ENCODE measurements at places on chromosomes 1 and 21.

DNA sequence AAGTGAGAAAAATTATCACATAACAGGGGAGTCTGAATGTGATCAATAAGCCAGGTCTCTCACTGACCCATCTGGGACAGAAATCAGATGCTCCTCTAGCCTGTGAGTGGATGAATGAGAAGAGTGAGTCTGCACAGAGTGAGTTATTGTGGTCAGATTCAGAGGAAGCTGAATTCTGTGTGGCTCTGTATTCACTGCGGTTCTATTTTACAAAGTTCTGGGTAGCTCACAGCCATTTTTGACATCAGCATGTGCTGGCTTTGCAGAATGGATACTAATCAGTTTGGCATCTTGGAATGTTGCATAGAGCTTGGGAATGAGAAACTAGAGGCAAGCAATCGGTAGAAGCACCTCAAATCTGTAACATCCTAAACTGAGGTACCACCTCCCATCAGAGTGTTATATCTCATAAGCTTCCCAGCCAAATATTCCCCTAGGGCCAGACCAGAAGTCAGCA, 3.8 kb downstream of the COLGALT2 start:
- no peak for DNase-seq

- peak; percentile 32 for DNase-seq
These were observed 21.4 kb downstream of the STUM start for GRCh38 chr1:226569879-226570547.

GRCh38 chr1:220451532-220451931, 76.4 kb upstream of the MARK1 start:
- no peak for DNase-seq

GRCh38 chr1:236907205-236907604, 97.0 kb downstream of the MT1HL1 start:
- no peak for DNase-seq

DNA sequence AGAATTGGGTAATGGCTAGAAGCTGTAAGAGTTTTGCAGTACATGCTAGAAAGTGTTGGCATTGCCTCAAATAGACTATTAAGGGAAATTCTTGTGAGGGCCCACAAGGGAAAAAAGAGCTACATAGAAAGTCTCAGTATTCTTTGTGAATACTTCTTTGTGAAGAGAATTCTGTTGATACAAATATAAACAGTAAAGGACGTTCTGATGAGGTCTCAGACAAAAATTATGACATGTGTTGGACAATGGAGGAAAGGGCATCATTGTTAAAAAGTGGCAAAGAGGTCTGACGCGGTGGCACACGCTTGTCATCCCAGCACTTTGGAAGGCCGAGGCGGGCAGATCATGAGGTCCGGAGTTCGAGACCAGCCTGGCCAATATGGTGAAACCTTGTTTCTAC, 458.9 kb downstream of the NCAM2 start:
- no peak for DNase-seq

DNA sequence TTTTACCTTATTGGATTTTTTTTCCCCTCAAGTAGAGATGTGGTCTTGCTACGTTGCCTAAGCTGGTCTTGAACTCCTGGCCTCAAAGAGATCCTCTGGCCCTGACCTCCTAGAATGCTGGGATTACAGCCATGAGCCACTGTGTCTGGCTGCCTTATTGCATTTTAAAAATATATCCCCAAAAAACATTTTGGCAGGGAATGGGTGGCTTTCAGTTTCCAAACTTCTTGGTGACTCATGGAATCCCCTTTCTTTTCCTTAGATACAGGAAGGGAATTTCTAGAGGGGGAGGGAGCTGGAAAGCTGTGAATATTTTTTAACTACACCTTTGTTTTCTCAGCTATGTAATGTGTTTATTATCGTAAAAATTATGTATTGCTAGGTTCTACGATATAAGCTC, 73.3 kb downstream of the SNRPE start:
- DNase-seq = no peak

GRCh38 chr1:5343256-5344020, 648.8 kb downstream of the NPHP4 start:
- no peak for DNase-seq

- no peak for DNase-seq
These were observed 30.5 kb upstream of the WDTC1 start for GRCh38 chr1:27203946-27204345.

- DNase-seq = no peak
These were observed 3.4 kb upstream of the ETS2 start for GRCh38 chr21:38802050-38803026.

DNA sequence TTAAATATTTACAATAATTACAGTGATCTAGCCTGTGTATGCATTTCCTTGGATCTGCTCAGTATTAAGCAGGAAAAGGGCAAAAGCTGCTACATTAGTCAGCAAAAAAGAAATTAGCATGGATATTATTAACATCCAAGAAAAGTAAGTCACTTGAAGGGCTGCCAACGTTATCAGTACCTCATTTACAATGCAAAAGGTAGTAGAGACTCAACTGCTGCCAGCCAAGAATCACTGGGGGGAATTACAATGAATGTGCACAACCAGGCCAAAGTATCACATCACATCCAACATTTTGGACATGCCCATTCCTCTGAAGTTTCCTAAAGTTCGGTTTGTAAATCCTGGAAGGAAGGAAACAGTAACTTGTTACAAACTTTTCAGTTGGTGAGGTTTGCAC, 1.9 kb downstream of the CNN3 start:
- no peak for DNase-seq

DNA sequence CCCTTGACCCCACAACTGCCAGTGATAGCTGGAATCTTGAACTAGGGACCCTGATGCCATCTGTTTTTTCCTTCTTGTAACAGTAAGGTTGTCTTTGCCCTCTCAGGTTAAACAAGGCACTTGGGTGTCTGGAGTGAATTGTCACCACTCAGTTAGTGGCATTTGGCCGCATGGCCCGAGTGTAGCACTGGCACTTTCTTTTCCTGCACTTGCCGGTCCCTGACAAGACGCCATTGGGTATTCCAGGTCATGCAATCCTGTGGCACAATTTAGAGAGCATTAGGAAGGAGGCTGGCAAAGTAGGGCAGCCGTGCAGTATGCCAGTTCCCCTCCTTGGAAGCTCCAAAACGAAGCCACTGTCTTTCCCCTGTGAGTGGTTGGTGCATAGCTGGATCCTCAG, 70.8 kb downstream of the MRPS6 start:
- DNase-seq = no peak

DNA sequence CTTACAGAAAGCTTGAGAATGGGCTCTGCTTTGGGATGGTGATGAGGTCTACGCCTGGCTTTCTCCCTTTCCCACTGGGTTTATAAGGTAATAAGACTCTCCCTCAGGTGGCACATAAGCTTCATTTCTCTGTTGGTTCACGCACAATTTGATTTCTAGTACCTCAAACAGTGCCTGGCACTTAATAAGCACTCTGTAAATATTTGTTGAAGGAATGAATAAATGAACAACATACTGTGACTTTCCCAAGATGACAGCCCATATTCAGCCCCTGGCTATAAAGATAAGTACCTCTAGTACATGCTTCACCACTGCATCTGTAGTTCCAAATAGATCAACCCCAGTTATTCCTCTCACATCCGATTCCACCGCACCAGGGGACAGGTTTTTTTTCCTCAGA, 17.8 kb downstream of the COPA start:
- DNase-seq = no peak

DNA sequence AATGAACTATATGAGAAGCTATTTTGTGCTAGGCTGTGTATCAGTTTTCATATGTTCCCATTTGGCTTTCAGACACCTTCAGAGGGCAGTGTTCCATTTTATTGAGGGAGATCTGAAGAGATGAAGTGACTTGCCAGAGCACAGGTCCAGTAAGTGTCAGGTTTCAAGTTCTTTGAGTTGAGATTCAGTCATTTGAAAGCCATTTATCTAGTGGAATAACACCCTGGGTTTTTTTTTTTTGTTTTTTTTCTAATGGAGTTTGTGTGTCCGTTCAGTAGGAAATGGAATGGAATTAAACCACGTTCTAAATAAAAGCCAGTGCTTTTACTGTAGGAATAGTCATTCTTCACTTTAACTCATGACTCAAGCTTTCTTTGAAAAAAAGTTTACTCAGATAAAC, 652.9 kb upstream of the USP24 start:
- no peak for DNase-seq

DNA sequence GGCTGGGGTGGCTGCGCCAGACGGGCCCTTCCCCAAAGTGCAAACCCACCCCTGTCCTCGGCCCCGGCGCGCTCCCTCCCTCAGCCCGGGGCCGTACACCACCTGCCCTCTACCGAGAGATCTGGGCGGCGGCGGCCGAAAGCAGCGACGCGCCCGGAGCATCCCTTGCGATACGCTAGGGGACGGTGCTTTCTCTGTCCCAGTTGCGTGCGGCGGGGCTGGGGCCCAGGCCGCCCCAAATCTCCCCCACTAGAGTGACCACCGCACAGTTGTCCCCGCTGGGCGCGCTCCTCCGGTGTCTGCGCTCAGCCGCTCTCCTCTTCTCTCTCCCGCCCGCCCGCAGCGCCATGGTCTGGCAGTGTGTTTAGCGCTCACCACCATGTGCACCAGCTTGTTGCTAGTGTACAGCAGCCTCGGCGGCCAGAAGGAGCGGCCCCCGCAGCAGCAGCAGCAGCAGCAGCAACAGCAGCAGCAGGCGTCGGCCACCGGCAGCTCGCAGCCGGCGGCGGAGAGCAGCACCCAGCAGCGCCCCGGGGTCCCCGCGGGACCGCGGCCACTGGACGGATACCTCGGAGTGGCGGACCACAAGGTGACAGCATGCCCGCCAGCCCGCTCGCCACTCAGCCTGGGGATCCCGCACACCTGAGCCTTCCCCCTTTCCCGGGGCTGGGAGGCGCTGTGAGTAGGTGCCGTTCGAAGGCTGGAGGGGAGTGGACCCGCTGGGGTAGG, 1.0 kb downstream of the ST6GALNAC5 start:
- DNase-seq = peak; percentile 16

DNA sequence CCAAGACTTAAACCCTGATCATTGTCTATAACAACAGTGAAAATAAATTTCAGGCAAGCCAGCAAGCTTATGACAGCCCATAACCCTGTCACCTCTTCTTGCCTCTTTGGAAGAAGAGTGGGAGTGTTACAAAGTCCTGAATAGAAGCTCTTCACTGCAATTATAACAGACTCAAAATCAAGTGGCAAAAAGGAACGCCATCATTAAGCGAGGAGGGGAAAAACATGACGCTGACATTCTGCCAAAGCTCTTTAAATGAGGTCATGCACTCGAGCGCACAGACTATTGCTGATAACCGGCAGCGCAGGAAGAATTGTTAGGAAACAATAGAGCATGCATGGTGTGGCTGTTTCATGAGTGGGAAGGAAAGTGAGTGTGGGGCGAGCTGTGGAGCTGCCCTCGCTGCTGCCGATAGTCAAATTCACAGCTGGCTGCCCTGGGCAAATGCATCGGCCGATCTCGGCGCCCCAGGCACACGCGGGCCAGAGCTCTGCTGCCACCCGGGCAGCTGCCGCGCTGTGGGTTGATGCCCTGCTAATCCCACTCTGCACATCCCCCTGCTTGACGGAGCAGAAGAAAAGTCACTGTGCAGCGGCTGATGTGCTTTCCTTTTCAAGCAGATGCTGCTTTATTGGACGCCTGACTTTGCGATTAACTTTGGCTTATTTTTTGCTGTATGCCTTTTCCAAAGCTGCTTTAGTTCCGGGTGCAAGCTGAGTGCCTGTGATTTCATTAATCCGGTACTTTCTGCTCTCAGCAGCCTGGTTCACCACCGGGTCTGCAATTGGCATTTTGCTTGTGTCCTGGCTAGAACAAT, 102.4 kb upstream of the ST6GALNAC5 start:
- no peak for DNase-seq

DNA sequence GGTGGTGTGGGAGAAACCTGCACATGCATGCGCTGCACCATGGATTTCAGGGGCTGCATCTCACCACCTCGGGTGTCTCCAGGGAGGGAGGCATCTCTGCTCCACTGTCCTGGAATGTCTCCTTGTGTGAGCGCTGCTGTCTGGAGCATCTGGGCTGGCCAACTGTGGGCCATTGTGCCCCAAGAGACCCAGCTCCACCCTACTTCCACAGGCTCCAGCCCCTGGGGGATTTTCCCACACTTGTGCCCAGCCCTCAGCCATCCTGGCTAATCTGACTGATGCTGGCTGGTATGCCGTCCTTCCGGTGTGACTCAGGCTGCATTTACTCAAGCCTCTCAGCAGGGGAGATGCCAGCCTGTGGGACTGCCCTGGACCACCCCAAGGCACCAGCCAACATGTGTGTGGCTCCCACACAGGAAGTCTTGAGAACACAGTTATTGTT, 62.0 kb downstream of the TRIM11 start:
- no peak for DNase-seq

DNA sequence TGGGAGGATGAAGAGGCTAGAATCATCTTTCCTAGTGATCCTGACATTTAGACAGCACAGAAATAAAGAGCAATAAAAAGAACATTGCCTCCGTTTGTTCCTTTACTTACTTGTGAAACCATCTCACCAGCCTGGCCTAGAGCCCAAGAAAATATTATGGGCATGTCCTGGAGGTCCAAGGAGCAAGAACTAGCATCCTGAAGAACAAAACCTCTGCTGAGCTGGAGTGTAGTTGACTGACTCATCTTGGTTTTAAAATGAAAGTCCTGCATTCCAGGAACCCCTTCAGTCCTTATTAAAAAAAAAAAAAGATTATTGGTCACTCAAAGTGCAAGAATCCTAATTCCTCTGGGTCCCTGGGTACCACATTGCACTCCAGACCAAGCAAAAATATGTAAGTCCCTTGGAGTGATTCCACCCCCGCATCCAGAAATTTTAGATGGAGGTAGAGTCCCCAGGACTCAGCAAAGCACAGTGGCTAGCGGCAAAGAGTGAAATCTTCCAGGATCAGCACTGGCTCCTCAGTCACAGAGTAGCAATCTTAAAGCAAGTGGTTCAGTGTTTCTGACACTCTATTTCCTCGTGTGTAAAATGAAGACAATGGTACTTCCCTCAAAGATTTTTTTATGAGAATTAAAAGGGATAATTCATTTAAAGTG, 7.0 kb downstream of the SMCP start:
- DNase-seq = no peak

DNA sequence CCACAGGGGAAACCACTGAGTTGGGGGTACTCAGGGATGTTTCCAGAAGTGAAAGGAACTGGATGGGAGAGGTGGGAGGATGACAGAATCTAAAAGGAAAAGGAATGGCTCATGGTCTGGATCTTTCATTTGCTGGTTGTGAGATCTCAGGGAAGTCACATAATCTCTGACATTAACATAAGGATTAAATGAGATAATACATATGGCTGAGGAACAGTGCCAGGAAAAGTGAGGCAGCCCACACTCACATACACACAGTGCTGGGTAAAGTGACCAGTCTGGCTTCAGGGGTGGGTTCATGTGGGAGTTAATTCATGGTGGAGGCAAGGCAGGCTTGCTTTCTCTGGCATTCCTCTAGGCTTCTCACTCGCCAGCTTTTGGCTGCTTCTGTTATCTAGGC, 3.9 kb upstream of the PTCH2 start:
- no peak for DNase-seq

- DNase-seq = no peak
These were observed 958 bp downstream of the NFYC start for GRCh38 chr1:40692429-40692895.

- DNase-seq = no peak
These were observed 80.3 kb upstream of the CYYR1 start for GRCh38 chr21:26653430-26653829.

Data from activated naive CD4-positive, alpha-beta T cell treated with anti-CD3 and anti-CD28 coated beads, Interleukin-2, amount 50 U/mL, for 16 hours (primary cell).